Colonic mucosa (tissue), 4 donors: ENCODE measurements at places on chromosomes 4 and X. TPM values are rescaled to one million over a fixed set of nuclear protein-coding genes. Genes with fewer than 3 reads are reported as not detected.

DNA sequence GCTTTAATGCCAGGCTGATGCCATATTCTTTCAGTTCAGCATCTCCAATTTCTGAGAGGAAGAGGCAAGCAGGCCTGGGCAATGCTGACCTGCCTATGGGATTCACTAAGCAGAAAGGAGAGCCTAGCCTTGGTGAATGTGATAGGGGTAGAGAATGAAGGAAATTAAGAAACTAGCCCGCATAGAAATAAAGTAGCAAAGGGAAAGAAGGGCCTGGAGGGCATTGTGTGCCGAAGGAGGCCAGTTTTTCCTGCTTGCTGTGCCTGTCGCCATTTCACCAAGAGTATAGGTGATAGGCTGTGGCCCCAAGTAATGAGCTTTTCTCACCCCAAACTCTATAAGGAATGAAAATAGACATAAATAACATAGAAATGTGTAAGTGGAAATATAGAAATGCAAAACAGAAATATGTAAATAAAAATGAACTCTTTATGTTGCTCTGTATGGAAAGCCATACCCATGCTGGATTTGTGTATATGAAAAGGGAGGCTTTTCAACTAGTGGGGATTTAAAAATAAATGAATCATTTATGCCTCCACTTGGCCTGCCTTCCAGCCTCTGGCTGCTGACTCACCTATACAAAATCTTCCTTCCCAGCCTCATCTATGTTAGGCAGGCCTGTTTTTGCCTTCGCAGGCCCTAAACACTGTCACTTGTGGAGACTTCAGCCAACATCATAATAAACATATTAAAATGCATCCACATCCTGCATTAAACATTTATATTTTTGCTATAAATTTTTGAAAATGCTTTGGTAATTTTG, 5.1 kb upstream of the OCRL start:
- no peak overlapping the region for H3K27ac ChIP-seq
- no peak for DNase-seq
- H3K36me3 ChIP-seq: no peaks in the 10 kb centered on the region
- H3K27me3 ChIP-seq: no peaks in the 10 kb centered on the region
- H3K4me3 ChIP-seq: no peak overlapping the region

DNA sequence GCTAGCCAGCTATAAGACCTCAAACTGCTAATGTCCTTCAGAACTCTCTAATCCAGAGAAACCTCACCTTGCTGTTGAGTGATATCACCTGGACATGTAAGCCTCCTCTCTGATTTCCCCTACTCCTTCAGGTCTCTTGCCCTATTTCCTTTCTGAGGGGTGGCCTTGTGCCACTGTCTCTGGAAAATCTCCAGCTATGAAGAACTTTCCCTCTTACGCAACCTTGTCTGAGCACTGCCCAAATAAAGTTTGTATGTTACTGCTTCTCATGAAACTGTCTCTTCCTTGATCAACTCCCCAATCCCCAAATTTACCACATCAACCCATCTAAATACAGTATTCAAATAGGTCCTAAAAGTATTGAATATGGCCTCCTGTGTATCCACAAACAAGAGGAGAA, 53.5 kb upstream of the VEGFD start:
- H3K27me3 ChIP-seq: no peaks in the 10 kb centered on the region
- no peak overlapping the region for H3K27ac ChIP-seq
- H3K36me3 ChIP-seq: no peaks in the 10 kb centered on the region
- H3K4me1 ChIP-seq: no peaks in the 10 kb centered on the region

Gene GPRASP1
- 2.5 TPM for total RNA-seq

GRCh38 chrX:24870143-24870542, 145.6 kb downstream of the ARX start:
- no peak for DNase-seq
- no peak overlapping the region for H3K27ac ChIP-seq
- no peaks in the 10 kb centered on the region for H3K27me3 ChIP-seq
- H3K4me1 ChIP-seq: no peaks in the 10 kb centered on the region
- no peak overlapping the region for H3K4me3 ChIP-seq
- H3K36me3 ChIP-seq: no peaks in the 10 kb centered on the region

Gene FAM184B
- total RNA-seq: 0.19 TPM

GRCh38 chr4:113404841-113405240, 355.4 kb downstream of the ANK2 start:
- H3K4me3 ChIP-seq: no peak overlapping the region
- H3K36me3 ChIP-seq: no peaks in the 10 kb centered on the region
- no peaks in the 10 kb centered on the region for H3K4me1 ChIP-seq
- H3K27me3 ChIP-seq: no peaks in the 10 kb centered on the region
- no peak for DNase-seq
- H3K27ac ChIP-seq: no peak overlapping the region

DNA sequence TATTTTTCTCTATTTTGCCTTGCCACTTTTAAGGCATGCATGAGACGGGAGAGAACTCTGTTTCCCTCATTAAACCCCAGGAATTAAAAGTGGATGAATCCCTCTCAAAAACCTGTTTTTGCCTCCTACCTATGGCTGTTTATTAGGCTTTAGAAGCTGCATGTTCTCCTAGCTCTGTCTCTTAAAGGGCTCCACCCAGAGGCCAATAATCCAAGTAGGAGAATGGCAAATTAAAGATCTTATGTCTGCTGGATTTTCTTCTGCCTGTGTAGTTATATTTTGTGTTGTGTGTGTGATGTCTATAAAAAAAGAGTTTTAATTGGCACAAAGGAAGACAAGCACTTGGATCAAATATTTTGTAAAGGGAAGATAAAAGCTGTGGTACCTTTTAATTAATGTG, 32.4 kb downstream of the MAGEC1 start:
- H3K4me1 ChIP-seq: no peaks in the 10 kb centered on the region
- no peaks in the 10 kb centered on the region for H3K36me3 ChIP-seq
- H3K27ac ChIP-seq: no peak overlapping the region
- DNase-seq: no peak

Gene RIBC1
- 0.72 TPM for total RNA-seq

Gene SPP1
- 11.6 TPM for total RNA-seq

Gene GUCY1A1
- 2.0 TPM for total RNA-seq

- H3K4me3 ChIP-seq: no peak overlapping the region
- no peaks in the 10 kb centered on the region for H3K4me1 ChIP-seq
- H3K27ac ChIP-seq: no peak overlapping the region
- H3K36me3 ChIP-seq: no peaks in the 10 kb centered on the region
Measured at GRCh38 chr4:36841583-36842326, 402.8 kb upstream of the NWD2 start.

DNA sequence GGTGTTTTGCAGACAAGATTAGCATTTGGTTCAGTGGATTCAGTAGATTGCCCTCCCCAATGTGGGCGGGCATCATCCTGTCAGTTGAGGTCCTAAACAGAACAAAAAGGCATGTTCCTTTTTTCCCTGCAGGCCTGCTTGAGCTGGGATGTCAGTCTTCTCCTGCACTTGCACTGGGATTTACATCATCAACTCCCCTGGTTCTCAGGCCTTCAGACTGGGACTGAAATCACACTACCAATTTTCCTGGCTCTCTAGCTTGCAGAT, 278.9 kb upstream of the FTHL17 start:
- H3K4me1 ChIP-seq: no peaks in the 10 kb centered on the region
- H3K4me3 ChIP-seq: no peak overlapping the region
- DNase-seq: no peak
- H3K27ac ChIP-seq: no peak overlapping the region
